Stimulated activated CD4-positive, alpha-beta T cell treated with anti-CD3 and anti-CD28 coated beads, Interleukin-15, amount 100 ng/mL, for 1 hour (primary cell): ENCODE measurements at places on chromosomes 11 and 22.

GRCh38 chr22:50249341-50250248 lies 1.5 kb downstream of the HDAC10 start:
- DNase-seq = no peak

DNA sequence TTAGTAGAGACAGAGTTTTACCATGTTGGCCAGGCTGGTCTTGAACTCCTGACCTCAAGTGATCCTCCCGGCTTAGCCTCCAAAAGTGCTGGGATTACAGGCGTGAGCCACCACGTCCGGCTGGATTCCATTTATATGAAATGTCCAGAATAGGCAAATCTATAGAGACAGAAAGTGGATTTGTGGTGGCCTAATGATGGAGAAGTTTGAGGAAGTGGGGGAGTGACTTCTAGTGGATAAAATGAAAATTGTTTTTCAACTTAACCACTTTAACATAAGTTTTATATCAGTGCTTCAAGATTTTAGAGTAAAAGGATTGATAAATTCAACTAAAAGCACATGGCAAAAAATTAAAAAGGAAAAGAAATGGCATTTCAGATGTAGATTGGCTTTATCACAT lies 66.2 kb downstream of the HIPK3 start:
- DNase-seq = no peak

DNA sequence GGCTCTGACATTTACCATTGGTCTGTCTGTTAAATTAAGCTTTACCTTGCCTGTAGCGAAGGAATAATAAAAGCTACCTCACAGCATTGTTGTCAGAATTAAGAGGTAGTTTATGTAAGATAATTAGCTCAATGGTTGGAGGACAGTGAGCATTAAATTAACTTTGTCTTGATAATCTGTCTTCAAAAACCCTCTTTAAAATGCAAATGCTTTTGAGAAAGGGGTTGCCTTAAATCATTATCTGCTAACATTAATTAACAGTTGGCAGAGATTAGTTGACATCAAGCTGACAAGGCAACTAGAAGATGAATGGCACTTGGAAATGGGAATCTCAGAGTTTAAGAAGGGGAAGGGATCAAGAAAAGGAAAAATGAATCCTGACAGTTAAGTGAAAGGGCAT lies 761.1 kb upstream of the ARHGAP42 start:
- no peak for DNase-seq

- DNase-seq = peak; percentile 64
Observed at GRCh38 chr11:47766509-47767227, 473 bp downstream of the FNBP4 start.

DNA sequence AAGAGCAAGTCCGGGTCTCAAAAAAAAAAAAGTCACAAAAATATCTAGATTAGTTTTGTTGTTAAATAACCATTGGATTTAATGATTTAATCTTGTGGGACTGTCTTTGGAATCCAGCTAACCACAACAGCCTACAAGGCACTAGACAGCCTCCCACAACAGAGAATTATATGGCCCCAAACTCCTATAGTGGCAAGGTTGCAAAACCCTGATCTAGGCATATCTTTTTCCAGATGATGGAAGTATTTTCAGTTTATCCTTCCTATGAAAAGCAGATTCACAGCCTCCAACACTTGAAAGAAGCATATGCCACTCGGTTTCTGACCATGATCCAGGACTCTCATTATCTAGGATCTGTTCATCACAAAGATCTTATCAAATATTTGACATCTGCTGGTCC lies 5.4 kb upstream of the C11orf87 start:
- no peak for DNase-seq

GRCh38 chr11:62536301-62536957 lies 10.2 kb downstream of the AHNAK start:
- DNase-seq = no peak

GRCh38 chr22:45045208-45045607 lies 35.4 kb upstream of the PHF21B start:
- no peak for DNase-seq

DNA sequence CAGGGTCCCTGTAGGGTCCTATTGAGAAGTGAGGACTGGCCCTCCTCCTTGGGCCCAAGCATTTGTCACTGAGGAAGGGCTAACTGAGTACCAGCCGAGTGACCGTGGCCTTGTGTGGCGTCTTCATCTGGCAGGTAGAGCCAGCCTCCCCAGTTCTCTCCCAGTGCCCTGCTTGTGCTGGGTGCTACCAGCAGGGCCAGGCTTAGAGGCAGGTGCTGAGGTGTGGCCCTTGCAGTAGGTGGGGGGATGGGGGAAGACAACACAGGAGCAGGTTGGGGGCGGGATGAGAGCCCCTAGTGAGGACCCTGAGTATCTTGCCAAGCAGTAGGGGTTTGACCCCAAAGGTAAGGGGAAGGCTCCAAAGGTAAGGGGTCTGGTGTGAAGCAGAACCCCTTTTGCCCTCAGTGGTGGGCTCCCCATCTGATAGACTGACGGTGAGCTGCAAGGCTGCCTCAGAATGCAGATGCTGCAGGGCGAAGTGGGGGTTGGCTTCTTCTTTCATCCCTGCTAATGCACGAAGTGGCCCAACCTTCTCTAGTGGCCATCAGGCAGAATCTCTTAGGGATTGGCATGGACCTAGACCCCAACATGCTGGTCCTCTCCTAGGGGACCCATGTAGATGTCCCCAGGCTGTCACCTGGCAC lies 19.6 kb downstream of the CDC45 start:
- no peak for DNase-seq

DNA sequence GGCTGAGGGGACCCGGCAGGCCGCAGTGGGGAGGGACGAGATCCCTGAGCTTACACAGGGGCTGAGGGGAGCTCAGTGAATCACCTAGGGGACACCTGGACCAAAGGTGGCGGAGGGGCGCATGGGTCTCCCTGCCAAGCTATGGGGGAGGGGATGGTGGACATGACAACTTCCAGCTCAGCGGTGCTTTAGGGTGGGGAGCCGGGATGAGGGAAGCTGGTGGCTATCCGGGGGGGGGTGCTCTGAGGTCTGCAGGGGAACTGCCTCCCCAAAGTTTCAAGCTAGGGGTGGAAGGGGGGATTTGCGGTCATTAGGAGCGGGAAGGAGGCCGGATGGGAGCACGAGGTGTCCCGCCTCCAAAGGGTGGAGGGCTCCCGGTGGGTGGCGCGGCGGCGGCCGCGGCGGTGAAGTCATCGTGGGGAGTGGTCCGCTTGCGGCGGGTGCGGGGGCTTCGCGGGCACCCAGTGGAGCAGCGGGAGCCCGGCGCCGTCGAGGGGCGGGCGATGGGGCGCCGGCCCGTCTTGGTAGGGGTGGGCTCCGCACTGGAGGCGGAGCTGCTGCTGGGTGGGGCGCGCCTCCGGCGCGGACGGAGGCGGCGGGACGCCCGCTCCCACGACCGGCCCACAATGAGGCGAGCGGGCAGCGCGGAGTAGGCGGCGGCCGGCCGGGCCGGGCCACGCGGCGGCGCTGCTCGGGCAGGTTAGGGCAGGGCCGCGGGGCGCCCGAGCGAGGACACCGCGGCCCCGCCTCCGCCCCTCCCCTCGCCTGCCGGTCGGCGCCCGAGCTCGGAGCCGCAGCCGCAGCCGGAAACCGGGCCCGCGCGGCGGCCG lies at the start of gene MICALL1:
MICALL1 (plus strand) TSS at position 764 of the 830 bp plus-strand sequence. CDS start 126 bp downstream, outside the sequence.
- peak; percentile 46 for DNase-seq

DNA sequence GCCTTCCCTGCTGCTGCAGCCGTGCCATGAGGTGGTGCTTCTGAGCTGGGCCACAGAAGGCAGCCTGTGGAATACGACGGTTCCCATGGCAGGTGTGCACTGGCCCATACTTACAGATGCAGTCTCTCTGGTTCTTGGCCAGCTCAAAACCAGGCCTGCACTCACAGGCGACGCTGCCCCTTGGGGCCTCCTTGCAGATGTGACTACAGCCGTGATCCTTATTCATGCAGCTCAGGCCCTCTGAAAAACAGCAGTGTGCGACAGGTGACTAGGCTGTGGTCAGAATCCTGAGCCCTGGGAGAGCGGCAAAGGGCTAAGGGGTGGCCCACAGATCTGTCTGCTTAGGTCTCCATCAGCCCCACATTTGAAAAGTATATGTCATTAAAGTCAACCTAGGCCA lies 22.1 kb downstream of the SCUBE2 start:
- DNase-seq = no peak

DNA sequence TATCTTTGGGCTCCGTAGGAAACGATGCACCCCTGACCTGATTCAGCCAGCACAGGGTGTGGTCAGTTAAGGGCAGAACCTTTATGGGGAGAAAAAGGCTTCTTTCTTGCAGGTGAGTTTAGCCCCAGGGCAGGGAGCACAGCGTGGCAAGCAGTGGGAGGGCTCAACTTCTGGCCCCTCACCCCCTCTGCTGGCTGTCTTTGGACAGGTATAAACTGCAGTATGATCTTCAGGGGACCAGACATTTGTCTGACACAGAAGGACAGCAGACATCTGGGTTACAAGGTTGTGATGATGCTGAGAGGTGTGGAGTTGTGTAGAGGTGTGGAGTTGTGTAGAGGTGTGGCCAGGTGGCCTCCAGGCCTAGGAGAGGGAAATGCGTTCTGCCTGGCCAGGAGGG lies 324.0 kb upstream of the PLET1 start:
- DNase-seq = no peak

- no peak for DNase-seq
Observed at GRCh38 chr11:35323076-35323868, 96.1 kb downstream of the SLC1A2 start.

DNA sequence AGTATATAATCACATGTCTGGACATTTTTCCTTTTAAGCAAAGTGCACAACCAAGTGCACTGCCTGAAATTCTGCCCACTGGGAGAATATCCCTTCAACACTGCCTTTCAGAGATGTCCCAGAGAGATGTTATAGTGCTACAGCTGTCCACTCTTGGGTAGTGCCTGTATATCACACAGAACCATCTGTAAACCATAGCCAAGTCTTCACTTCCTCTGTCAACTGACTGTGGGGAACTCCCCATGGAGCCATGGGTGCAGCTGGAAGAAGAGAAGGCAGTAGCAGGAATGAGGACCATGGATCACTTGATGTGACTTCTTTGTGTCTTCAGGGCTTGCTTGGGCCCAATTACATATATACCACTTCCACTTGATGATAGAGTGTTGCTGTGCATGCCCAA lies 44.6 kb upstream of the LIN7C start:
- no peak for DNase-seq

- DNase-seq = no peak
Observed at GRCh38 chr11:132718711-132719671, 813.3 kb downstream of the OPCML start.

- DNase-seq = no peak
Observed at GRCh38 chr11:103625624-103625965, 410.8 kb upstream of the DDI1 start.

GRCh38 chr11:33575311-33575710 lies 125.3 kb downstream of the C11orf91 start:
- DNase-seq = no peak

GRCh38 chr11:20178976-20179375 lies 18.7 kb upstream of the DBX1 start:
- DNase-seq = no peak

DNA sequence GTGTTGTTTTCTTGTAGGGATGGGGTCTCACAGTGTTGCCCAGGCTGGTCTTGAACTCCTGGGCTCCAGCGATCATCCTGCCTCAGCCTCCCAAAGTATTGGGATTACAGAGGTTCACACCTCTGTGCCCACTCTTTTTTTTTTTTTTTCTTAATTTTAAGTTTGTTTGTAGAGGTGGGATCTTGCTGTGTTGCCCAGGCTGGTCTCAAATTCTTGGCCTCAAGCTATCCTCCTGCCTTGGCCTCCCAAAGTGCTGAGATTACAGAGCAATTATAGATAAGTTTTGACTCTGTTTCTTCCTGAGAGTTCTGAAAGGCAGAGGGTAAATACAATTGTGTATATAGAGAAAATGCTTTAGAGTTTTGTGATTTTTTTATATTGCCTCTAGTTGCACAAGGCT lies 160.4 kb downstream of the TEAD1 start:
- DNase-seq = no peak

GRCh38 chr11:80083531-80083951 lies 642.7 kb upstream of the TENM4 start:
- DNase-seq = no peak

- DNase-seq = no peak
Observed at GRCh38 chr11:121466063-121466794, 13.5 kb upstream of the SORL1-AS1 start.

GRCh38 chr11:86101941-86102407 lies 33.1 kb upstream of the PICALM start:
- DNase-seq = no peak

- DNase-seq = no peak
Observed at GRCh38 chr11:88313441-88313840, 24.1 kb downstream of the CTSC start.

- no peak for DNase-seq
Observed at GRCh38 chr11:11346303-11346702, 6.7 kb downstream of the CSNK2A3 start.

DNA sequence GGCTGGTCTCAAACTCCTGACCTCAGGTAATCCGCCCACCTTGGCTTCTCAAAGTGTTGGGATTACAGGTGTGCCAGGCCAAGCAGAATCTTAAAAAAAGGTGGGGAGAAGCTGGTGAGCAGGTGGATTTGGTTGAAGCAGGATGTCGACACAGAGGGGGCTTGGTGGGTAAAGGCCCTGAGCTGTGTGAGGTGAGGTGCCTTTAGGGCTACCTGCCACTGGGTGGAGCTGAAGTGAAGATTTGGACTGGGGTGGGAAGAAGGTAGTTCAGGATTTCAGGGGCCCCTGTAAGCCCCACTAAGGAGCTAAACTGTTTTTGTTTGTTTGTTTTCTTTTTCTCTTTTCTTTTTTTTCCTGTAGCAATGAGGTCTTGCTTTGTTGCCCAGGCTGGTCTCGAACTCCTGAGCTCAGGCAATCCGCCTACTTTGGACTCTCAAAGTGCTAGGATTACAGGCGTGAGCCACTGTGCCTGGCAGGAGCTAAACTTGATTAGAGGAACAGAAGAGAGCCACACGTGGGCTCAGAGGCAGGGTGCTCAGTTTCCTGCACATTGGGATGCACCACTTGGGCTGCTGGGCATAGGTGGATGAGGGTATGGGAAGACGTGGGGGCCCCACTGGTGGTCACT lies 6.0 kb downstream of the P2RX6 start:
- DNase-seq = no peak

DNA sequence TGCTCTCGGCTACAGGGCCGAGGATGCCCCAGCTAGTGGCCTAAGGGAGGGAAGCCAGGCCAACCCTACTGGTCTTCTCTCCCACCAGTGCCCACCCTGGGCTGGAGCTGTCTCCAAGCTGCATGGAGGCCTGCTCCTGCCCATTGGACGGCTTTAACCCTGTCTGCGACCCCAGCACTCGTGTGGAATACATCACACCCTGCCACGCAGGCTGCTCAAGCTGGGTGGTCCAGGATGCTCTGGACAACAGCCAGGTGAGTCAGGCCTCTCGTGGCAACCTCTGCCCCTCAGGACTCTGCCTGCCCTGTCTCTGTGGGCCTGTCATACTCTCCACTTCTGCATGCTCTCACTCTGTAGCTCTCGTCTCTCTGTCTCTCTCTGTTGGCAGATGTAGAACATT lies 44.1 kb upstream of the TPBGL start:
- no peak for DNase-seq
